ELR (cell line): ENCODE measurements at places on chromosomes 7 and 10.

- DNase-seq, result peak; percentile 71
Observed at GRCh38 chr10:50497758-50498157, 126.0 kb downstream of the SGMS1 start.

- DNase-seq, result no peak
Observed at GRCh38 chr7:55237156-55237893, 127.8 kb upstream of the LANCL2 start.

DNA sequence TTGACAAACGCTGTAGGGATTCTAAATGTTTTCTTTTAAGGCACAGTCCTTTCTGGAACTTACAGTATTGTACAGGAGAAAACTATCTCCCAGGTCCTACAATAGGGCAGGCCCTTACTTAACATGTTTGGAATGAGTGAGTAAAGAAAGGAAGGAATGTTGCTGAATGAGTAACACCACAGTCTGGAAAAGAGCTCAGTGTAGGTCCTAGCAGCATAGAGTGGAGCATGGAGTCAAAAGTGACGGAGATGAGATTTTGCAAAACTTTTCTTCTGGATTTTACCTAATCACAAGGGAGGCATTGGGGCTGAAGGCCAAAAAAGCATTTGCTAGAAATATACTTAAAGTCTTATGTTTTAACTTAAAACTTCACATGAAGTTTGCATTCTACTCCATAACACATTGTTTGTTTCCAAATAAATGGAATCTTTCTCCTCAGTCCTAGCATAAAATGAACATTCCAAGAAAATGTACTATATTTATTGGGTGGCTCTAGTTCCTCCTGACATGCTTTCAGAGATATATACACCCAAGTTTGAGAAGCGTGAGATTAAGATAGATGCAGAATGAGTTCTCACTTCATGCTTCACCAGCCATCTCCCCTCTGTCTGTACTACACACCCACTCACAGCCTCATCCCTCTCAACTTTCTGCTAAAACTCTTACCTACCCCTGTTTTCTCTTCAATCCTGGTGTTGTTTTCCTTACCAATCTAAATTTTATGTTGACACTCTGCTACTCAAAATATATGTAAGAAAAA, 20.2 kb upstream of the ADD3 start:
- DNase-seq, result peak; percentile 74

- no peak for DNase-seq
Observed at GRCh38 chr10:25023278-25023677, 6.9 kb downstream of the THNSL1 start.

DNA sequence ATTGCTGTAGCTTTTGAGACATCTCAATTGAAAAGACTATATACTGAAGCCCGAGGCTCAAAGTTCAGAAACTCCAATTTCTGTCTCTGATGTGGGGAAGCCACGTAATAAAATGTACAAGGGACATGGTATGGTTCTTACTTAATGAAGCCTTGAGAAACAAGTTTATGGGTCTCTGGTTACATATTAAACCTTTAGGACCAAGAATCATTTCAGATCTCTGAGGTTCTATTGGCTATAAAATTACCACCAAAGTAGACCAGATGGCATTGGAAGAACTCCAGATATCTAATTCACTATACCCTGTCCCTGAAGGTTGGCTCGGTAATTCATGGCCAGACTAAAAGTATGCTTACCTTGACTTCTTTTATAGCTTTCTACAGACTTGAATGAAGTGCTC, 23.7 kb downstream of the STAMBPL1 start:
- DNase-seq, result no peak

- peak; percentile 86 for DNase-seq
Observed at GRCh38 chr10:23351926-23352519, 7.4 kb upstream of the C10orf67 start.

DNA sequence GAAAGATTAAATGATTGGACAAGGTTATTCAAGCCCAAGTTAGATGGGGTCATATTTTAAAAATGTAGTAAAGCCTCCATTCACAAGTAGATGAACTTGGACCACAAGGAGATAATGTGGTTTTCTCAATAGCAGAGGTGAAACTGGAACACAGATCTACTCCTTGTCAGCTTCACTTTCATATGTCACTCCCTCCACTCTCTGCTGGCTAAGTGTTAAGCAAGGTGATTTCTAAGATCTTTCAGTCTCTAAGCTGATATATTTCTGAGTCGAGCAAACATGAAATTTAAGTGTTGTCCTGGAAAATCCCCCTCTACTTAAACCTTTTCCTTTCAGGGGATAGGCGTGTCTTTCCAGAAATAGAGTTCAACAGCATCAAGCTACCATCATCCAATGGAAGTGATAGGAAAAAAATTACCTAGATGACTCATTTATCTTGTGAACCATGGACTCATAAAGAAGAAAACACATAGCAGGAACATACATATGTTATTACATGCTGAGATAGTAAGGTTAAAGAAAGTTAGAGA, 275.0 kb downstream of the PTEN start:
- DNase-seq, result no peak

GRCh38 chr10:14093730-14094484, 236.8 kb downstream of the FRMD4A start:
- peak; percentile 74 for DNase-seq

DNA sequence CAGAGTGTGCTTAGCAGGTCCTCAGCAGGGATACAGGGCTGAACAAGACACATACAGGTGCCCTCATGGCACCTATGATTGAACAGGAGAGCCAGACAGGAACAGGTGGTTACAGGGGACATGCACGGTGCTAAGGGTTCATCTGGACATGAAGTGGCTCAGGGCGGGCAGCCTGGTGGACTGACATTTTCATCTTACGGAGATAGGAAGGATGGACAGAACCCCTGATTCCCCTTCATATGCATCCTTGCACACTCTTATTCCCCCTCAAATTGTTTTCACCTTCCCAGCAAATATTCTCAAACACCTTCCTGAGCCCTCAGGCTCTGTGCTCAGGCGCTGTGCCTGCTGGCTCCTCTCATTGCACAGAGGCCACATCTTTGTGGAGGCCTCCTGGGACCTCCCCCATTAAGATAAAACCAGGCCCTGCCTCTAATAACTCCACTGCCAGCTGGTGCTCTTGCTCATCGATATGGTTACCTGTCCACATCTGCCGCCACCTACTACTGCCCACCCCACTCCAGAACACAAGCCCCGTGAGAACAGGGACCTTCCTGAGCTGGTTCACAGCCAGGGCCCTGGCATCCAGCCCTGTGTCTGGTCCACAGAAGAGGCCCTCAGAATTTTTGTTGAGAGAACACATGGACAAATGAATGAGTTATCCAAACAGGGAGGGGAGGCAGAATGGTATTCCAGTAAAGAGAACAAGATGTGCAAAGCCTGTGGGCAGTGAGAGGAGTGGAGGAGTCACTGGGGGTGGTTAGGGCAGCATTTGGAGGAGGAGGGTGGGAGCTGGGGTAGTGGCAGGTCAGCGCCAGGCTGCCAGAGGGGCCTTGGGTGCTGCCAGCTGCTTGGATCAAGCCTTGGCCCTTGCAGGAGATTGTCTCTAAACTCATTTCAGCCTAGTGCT, 68.9 kb upstream of the AQP1 start:
- no peak for DNase-seq

DNA sequence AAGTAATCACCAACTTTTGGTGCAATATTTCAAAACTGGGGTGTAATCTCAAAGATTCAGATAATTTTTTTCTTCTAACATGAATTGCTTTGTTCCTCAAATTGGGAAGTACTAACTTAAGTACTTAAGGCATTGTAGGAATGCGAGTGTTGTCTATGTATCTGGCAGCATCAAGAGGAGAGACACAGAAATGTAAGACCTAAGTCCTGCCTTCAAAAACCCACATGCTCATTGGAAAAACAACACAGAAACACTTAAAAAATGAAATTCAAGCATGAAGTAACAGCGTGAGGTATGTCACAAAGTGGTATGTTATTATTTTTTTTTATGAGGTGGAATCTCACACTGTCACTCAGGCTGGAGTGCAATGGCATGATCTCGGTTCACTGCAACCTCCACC, 288.5 kb downstream of the ZEB1 start:
- DNase-seq, result no peak

GRCh38 chr10:77309509-77309908, 328.1 kb downstream of the KCNMA1 start:
- DNase-seq, result no peak

- no peak for DNase-seq
Observed at GRCh38 chr10:76829724-76830123, 807.9 kb downstream of the KCNMA1 start.

- no peak for DNase-seq
Observed at GRCh38 chr7:37832194-37832593, 16.2 kb upstream of the NME8 start.

- DNase-seq, result no peak
Observed at GRCh38 chr10:80760914-80761371, 223.2 kb downstream of the SH2D4B start.

DNA sequence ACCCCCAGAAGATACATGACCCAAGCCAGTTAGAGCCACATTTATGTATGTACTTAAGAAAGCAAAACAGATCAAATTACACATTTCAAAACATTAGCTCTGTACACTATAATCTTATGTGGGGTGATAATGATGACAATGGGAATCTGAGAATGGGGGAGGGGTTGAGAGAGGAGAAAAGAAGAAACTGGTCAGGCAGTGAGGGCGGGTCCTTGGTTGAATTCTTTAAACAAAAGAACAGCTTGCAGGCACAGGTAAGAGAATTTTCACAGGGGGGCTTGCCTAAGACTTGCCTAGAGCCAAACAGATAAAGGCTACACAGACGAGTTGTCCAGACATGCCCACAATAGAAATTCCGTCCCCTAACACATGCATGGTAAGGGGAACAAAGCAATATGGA, 76.8 kb upstream of the PTER start:
- DNase-seq, result no peak

- DNase-seq, result peak; percentile 72
Observed at GRCh38 chr10:71213127-71213621, 804 bp downstream of the UNC5B start.

GRCh38 chr7:16069998-16070397, 351.3 kb downstream of the CRPPA start:
- DNase-seq, result no peak

- peak; percentile 94 for DNase-seq
Observed at GRCh38 chr10:102243309-102243708, 2.0 kb upstream of the PITX3 start.

GRCh38 chr10:102894466-102895213, 23.5 kb upstream of the CNNM2 start:
- DNase-seq, result no peak

DNA sequence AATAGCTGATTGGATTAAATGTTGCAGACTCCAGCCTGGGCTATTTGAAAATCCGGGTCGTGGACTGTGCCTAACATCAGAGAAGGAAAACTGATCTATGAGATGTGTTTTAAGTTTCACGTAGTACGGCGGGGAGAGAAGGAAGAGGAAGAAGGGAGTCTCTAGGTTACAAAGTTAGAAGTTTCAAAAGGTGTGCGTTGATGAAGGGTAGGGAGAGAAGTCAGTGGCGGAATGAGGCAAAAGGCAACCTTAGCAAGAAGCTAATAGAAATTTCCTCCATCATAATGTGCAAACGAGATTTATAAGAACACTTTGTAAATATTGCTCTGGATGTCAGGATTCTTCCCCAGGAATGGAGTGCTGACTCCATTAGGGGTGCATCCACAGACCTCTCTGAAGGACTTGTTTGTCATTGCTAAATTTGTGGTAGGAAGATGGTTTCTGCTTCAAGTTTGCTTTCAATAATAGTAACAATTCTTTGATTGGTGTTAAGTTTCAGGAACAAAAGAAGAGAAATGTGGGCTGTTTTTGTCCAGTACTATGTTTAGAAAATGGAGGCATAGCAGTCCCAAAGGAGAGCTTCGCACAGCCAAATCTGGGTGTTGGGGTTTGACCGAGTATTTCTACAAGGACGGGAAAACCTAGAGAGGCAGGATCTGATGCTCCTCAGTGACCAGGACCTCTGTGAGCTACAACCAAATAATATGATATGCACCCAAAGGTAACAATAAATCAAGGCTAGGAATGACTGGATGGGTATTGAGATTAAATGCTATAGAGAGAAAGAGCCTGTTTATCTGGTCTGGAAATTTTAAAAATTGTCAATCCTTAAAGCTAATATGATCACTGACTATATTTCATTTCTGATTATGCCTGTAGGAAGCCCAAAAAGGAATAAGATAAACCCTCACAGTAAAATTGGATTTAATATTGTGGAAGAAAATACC, 8.2 kb downstream of the TWIST1 start:
- DNase-seq, result peak; percentile 45

DNA sequence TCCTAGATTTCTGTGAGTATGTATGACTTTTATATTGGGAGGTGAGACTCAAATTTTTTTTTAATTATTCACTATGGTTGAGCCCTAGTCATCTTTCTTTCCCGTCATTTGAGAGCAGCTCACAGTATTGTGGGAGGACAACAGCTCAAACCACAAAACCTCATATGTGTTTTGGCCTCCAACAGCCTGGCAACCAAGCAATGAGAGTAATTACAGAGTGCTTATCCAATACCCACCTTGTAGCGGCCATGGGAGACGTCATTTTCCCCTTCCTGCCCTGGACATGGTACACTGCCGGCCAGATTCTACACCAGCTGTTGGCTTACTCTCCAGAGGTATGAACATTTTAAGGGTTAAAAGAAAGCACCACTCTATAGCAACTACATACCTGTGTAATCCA, 49.1 kb downstream of the DOCK4 start:
- peak; percentile 88 for DNase-seq

DNA sequence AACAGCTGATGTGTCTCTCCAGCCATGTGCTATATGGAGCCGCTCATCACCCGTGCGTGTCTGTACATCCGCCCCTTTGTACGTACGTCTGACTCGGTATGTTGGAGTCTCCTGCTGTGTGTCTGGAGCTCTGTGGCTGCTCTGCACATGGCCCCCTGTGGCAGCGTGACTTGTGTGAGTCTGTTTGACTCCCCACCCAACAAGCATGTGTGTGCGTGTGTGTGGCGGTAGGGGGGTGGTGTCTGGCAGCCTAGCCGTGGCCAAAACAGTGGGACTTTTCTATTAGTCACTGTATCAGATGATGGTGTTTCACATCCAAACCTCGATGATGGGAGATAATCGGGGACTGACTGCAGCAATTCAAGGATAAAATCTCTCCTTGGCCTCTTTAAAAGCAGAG, 94.1 kb downstream of the COL13A1 start:
- peak; percentile 30 for DNase-seq

DNA sequence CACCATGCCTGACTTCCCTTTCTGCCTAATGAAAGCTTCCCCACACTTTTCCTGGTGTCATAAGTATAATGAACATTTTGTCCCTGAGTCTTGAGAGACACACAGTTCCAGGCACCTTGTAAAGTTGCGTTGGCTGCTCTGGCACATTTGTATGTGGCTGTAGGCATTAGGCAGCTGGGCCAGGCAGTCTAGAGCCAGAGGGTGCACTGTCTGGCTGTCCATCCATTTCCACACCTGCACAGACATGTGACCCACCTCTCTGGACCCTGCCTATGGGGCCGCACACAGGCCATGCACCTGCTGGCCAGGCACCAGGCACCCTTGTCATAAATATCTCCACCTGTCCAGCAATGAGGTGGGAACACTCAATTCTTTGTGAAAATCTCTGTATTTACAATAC, 54.7 kb upstream of the ANTXRL start:
- no peak for DNase-seq

- no peak for DNase-seq
Observed at GRCh38 chr7:81064426-81064825, 145.6 kb upstream of the SEMA3C start.

GRCh38 chr7:21361413-21362125, 66.3 kb upstream of the SP4 start:
- no peak for DNase-seq

GRCh38 chr7:155234950-155235789, 62.5 kb upstream of the INSIG1 start:
- peak; percentile 13 for DNase-seq
